ENCODE measurements at places on chromosomes 16 and 17.
A peak's percentile ranks its signal among the peaks of the same experiment; 100 is the strongest.

DNA sequence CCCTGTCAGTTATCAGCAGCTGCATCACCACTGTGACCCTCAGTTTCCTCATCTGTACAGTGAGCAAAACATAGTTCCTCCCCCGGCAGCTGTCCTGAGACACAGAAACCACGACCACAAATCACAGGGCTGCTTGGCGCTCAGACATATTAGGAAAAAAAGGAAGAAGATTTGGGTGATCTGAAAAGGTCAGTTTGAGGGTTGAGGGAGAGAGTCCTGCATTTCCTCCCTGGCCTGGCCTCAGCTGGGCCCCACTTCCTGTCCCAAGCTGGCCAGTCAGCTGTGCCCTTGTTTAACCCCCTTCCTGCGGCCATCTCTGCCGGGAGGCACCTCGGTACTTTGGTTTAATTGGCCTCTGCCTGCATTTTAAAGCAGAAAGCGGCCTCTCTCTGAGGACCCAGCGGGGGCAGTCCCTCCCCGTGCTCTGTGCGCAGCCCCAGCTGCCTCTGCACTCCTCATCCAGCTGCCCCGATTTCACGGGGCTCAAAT, 24.0 kb upstream of the CIBAR2 start:
- DNase-seq: peak; percentile 34

DNA sequence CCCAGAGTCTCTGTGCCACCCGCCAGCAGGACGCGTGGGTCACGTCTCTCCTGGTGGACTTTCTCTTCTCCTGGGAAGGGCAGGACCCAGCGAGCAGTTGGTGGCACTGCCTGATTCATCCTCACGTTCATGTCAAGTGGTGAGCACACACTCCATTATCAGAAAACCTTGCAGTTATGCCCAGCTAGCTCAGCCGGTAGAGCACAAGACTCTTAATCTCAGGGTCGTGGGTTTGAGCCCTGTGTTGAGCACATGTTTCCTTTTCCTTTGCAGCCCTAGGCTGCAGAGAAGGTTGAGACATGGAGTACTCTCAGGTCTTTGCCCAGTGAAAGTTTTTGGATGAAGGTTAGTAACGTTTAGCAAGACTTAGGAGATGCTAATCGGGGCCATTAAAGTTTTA, 8.0 kb downstream of the OR1F1 start:
- DNase-seq: no peak

DNA sequence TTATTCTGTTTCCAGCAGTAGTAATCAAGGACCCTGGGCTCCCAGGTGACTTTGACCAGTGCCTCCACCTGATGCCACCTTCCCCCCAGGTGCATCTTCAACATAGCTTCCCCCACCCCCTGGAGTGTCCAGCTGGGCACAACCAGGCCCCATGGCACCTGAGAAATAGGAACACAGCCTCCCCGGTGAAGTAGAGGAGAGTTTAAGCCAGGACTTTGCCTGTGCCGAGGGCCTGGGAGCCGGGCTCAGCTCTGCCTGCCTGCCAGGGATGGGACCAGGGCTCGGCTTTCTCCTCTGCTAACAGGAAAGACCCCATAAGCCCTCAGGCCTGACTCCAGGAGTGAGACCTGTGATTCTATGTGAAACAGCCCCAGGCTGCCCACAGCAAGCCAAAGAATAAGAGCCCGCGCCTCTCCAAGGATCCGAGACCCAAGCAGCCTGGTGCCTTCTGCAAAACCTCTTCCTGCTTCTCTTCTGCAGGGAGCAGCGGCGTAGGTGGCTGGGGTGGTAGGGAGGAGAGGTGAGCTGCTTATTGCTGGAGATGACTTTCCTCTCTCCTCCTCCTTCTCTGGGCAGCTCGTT, 16.4 kb upstream of the RBFOX3 start:
- no peak for DNase-seq

GRCh38 chr17:76948726-76949342, 80.6 kb downstream of the MGAT5B start:
- DNase-seq: no peak

GRCh38 chr17:64115822-64116534, 14.0 kb downstream of the ERN1 start:
- DNase-seq: no peak

- DNase-seq: peak; percentile 27
These were observed 100.8 kb downstream of the ABCC12 start for GRCh38 chr16:48054881-48055601.

DNA sequence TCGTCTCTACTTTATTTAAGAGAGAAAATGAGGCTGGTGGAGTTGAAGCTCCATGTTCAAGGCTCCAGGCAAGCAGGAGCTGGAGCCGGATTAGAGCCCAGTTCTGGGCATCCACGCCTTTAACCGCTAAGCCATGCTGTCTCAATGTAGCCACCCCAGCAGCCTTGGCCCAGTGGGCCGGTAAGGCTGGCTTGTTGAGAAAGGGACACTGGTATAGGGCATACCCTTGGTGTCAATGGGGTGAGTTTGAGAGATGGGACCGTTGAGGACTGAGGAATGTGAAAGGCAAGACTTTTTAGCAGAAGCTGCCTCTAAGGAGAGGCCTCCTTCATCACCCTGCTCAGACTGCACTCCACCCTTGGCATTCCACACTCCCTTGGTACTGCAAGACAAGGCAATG, 147.4 kb downstream of the CYLD start:
- DNase-seq: no peak

DNA sequence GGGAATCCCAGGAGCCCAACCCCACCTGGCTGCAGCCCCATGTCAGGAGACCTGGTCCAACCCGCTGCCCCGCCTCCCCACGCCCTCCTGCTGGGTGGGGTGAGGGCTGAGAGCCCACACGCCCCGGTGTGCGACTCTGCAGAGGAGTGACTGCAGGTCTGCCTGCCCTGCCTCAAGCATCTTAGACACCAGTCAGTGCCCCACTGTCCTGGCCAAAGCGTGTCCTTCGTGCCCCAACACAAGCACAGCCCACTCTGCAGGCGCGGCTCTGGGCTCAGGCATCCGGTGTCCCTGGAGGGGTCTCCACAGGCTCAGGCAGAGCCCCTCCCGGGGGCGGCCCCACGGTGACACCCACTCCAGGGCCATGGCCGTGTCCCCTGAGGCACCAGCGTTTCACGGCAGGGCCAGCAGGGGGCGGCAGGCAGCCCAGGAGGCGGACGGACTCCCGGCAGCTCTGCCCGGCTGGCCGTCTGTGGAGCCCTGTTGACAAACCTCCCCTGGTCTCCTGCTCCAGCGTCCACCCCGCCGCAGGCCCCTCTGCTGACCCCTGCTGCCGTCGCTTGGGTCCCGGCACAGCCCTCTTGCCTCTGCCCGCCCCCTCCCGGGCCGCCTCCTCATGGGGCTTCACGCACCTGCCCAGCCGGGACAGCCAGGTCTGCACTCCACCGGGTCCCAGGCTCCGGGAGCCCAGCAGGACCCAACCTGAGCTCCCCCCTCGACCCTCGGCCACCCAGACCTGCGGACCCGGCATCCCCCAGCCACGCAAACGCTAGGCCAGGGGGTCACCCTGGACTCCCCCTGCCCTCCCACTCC, 8.6 kb upstream of the UBE2I start:
- peak; percentile 69 for DNase-seq

- peak; percentile 8 for DNase-seq
These were observed 5.0 kb downstream of the CX3CL1 start for GRCh38 chr16:57377080-57377841.

- no peak for DNase-seq
These were observed 9.5 kb downstream of the CYB561 start for GRCh38 chr17:63436523-63437110.

GRCh38 chr16:61987474-61988012, 48.7 kb downstream of the CDH8 start:
- no peak for DNase-seq

DNA sequence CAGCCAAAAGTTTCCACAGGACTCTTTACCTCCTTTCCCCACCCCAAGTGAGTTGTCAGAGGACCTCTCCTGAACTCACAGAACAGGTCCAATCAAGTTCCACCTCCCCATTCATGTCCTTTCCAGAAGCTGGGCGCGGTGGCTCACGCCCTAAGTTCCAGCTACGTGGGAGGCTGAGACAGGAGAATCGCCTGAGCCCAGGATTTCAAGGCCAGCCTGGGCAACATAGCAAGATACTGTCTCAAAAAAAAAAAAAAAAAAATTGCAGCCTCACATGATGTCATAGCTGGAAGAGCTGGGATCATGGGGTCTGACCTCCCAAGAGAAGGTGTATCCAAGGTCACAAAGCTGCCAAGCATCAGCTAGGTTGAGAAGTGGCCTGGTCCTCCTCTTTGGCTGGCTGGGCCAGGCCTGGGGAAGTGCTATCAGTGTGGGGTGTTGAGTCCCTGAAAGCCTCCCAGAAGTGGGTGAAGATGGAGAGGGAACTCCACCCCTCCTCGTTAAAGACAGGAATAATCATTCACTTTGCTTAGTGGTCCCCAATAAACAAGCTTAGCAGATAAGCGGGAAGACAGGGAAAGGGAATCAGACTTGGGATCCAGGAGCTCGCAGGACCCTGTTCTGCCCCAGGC, 5.5 kb upstream of the MNT start:
- no peak for DNase-seq

GRCh38 chr16:81708266-81709015, 70.7 kb upstream of the PLCG2 start:
- no peak for DNase-seq

GRCh38 chr16:88727871-88728270, 21.6 kb downstream of the CTU2 start:
- DNase-seq: no peak

DNA sequence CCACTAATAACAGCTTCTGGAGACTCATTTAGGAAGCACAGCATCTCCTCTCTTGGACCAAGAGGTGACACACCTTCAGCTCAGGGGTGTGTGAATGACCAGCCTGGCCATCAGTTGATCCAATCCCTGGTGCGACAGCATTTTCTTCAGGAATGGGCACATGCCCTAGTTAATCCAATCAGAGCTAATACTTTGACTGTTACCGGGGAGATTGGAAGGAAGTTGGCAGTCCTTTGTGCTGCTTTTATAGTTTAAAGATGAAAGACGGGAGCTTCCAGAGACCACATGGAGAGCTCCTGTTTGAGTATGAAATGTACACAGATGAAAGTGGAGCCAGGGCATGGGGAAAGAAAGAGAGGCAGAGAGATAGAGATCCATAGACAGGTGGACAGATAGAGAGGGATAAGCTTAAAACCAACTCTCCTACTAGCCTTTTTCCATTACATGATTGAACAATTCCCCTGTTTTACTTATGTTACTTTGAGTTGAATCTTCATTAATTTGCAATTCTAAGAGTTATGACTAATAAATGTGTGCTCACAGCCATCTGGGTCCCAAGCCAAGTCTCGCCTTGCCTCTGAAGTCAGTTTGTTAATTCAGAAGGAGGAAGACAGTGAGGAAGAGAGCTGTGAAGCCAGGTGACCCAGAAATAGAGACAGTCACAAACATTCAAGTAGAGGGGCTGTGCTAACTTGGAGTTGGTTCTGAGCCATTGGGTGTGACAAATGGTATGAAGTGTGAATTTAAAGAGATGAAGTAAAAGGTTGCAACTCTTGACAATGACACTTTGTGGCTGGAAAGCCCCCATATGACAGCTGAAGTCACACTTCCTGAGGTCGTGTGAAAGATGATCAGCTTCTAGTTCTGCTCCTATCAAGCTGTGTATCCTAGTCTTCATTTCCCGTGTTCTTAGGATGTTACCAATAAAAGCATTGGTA, 120.0 kb upstream of the GOT2 start:
- DNase-seq: no peak

- no peak for DNase-seq
These were observed 21.9 kb downstream of the GLYR1 start for GRCh38 chr16:4825196-4825595.

GRCh38 chr17:29586676-29587469, 2.6 kb downstream of the GIT1 start:
- no peak for DNase-seq

GRCh38 chr16:65024767-65025178, 97.1 kb downstream of the CDH11 start:
- DNase-seq: no peak

DNA sequence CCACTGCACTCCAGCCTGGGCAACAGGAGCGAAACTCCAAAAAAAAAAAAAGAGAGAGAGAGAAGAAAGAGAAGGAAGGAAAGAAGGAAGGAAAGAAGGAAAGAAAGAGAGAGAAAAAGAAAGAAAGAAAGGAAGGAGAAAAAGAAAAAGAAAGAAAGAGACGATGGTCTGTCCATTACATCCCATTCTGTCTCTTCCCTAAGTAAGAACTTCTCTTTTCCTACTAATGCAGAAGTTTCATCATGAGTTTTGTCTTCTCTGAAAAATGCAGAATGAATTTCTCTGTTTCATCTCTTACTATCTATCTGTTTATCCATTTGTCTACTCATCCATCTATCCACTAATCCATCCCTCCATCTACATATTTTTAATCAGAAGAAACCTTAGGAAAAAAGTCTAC, 94.9 kb upstream of the MED13 start:
- DNase-seq: no peak

DNA sequence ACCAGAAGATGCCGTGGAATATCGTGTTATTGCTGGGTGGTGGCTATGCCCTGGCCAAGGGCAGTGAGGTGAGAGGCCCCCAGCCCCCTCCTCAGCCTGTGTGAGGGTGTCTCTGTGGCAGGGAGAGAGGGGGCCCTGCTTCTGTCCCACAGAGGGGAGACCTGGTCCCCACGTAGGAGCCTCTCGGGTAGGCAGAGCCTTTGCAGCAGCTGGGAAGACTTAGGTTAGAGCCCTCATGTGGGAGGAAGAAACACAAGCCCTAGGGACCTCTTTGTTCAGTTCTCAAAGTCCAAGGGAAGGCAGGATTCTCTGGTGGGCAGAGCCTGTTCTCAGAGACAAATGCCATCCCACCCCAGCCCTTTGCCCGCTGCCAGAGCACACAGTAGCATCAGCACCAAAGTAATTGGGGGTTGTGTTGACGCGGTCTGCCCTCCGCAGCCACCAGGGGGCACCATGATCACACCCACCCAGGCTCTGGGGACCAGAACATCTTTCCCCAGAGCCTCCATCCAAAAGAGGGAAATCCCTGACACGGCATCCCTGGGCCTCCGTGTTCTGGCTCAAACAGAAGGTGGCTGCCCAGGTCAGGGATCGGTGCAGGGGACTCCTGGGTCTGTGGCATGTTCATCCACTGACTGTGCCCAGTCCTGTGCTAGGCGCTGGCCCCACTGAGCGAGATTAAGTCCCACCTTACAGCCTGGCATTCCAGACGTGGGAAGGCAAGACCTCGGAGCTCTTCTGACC, 11.5 kb upstream of the FOXN1 start:
- peak; percentile 73 for DNase-seq

- DNase-seq: peak; percentile 16
These were observed 547 bp downstream of the VMP1 start for GRCh38 chr17:59707971-59708430.

DNA sequence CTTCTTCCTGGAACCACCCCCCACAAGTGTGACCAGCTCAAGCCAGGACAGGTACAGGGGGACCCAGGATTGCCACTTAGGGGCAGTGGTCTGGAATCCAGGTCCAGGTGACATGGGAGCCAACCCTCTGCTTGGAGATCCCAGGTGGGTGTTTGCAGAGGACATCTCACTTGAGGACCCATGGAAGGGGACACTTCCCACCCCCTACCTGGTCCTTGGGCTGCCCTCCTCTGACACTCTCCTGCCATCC, 145.5 kb downstream of the SEC14L1 start:
- DNase-seq: no peak

- DNase-seq: peak; percentile 91
These were observed at the start of gene MIEN1 for GRCh38 chr17:39730095-39730921. MIEN1 (minus strand) TSS chr17:39730532; CDS start chr17:39730495, 37 bp downstream.

- peak; percentile 64 for DNase-seq
These were observed 13.1 kb downstream of the RAPGEFL1 start for GRCh38 chr17:40190197-40191021.
